GM13977 (cell line): ENCODE measurements at places on chromosomes 5 and 9.

GRCh38 chr5:56712895-56713591, 102.3 kb upstream of the MAP3K1 start:
- no peak for DNase-seq

DNA sequence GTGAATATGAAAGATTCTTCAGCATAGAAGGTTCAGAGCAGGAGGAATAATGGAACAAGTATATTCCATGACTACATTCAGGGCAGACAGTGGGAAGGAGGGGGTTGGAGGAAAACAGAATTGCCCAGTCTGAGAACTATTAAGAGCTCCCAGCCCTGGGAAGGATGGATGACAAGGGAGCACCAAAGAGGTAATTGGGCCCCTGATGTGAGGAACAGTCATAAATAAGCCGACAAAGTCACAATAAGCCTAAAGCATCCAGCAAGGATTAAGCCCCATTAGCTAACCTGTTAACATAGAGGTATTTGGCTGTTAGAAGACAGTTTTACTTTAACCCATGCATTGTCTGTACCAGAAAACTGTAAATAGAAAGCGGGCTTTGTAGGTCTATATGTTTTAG, 348.7 kb upstream of the SEMA6A start:
- DNase-seq, result no peak

DNA sequence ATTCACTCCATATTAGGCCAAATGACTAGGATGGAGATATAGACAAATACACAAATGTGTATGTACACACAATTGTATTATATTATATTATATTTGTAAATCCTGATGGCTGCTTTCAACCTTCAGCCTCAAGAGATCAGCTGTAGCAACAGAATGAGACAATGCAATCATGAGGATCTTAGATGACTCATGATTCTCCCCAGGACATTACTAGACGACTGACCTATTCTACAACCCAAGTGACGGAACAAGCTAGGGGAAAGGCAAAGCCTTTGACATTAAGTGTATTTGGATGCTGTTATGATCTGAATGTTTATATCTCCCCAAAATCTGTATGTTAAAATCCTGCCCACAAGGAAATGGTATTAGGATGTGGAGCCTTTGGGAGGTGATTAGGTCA, 66.5 kb downstream of the COX7C start:
- DNase-seq, result no peak

GRCh38 chr9:93232388-93232960, 48.5 kb downstream of the WNK2 start:
- no peak for DNase-seq
